ENCODE measurements at places on chromosomes 3 and 15.

GRCh38 chr3:185330644-185331043, 32.3 kb upstream of the MAP3K13 start:
- no peak for DNase-seq
- H3K27ac ChIP-seq, result no peak overlapping the region
- peaks cover 5% of the 10 kb centered on the region for H3K4me1 ChIP-seq
- H3K36me3 ChIP-seq, result no peaks in the 10 kb centered on the region

GRCh38 chr3:167864552-167864874, 129.0 kb downstream of the SERPINI1 start:
- no peak overlapping the region for H3K4me3 ChIP-seq
- no peak overlapping the region for H3K27ac ChIP-seq
- no peaks in the 10 kb centered on the region for H3K36me3 ChIP-seq
- no peak for DNase-seq
- H3K4me1 ChIP-seq, result peaks cover 18% of the 10 kb centered on the region

DNA sequence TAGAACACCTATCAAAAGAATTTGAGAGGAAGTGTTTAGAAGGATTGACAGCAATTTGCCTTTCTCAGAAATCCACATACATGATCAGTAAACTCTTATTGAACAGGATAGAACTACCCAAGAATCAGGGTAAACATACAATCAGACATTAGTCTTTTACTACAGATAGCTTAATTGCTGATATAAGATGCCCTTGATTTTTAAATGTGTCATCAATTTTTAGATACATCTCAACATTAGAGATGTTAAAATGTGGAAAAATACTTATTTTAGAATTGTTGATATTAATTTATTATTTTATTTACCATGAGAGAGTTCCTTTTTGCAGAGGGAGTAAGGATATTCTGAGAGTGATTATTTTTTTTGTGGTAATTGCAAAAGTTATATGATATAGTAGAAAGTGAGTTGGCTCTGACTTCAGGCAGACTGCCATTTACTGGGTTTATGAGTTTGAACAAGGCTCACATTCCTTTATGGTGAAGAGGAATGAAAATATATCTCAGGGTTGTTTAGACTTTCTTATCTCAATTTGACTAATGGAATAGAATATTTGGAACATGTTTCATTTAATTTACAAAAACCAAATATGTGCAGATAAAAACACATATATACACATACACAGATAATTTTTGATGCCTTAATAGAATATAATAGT, 302.8 kb upstream of the GOLIM4 start:
- no peaks in the 10 kb centered on the region for H3K4me1 ChIP-seq
- DNase-seq, result no peak
- H3K36me3 ChIP-seq, result no peaks in the 10 kb centered on the region
- no peak overlapping the region for H3K27ac ChIP-seq
- H3K27me3 ChIP-seq, result no peaks in the 10 kb centered on the region
- H3K4me3 ChIP-seq, result no peak overlapping the region

DNA sequence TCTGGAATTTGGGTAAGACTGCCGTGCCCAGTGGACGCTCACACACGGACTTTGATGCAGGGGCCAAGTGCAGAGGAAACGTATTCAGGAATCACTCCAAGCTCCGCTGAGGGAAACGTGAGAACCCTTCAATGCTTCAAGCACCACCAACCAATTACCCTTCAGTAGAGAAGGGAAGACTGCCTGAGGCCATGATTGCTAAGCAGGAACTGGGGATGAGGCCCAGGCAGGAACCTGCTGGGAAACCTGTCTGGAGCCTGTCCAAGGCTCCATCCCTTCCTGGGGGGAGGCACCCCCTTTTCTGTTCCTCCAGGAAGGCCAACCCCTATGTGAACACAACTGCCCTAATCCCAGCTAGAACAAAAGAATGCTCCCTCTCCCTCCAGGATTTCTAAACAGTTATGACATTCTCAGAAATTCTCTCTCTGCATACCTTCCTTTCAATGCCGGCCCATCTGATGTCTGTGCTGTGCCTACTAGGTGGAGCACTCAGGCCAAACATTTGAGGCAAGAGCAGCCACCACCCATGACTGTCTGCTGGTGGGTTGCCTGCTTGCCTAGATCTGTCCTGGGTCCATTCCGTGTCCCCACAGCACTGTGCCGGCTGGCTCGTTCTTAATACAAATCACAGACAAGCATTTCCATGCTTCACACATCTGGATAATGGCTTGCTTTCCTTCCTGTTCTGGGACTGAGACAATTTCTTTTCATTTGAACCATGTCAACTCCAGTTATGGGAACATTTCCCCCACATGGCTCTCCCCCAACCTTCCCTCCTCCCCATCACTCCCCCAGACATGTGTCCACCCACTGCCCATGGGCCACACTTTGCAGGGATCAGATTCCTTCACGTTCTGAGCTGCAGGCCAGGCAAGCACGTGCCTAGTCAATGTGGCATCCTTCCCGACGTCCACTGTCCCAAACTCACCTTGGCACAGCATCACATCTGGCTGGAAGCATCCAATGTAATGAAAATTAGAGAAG, 149.4 kb downstream of the ADAMTS17 start:
- no peak overlapping the region for H3K4me3 ChIP-seq
- no peak overlapping the region for H3K27ac ChIP-seq

DNA sequence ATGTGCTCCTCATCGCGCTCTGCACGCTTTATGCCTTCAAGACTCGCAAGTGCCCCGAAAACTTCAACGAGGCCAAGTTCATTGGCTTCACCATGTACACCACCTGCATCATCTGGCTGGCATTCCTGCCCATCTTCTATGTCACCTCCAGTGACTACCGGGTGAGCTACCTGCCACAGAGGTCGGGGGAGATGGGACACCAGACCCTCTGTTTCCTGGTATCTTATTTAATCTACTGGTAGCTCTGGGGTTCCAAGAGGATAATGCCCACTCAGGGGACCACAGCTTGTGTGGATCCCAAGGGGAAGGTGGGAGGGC, 9.1 kb downstream of the GRM2 start:
- peaks cover 7% of the 10 kb centered on the region for H3K4me1 ChIP-seq
- peaks cover 5% of the 10 kb centered on the region for H3K27me3 ChIP-seq
- no peak overlapping the region for H3K27ac ChIP-seq
- no peak overlapping the region for H3K4me3 ChIP-seq
- DNase-seq, result no peak

DNA sequence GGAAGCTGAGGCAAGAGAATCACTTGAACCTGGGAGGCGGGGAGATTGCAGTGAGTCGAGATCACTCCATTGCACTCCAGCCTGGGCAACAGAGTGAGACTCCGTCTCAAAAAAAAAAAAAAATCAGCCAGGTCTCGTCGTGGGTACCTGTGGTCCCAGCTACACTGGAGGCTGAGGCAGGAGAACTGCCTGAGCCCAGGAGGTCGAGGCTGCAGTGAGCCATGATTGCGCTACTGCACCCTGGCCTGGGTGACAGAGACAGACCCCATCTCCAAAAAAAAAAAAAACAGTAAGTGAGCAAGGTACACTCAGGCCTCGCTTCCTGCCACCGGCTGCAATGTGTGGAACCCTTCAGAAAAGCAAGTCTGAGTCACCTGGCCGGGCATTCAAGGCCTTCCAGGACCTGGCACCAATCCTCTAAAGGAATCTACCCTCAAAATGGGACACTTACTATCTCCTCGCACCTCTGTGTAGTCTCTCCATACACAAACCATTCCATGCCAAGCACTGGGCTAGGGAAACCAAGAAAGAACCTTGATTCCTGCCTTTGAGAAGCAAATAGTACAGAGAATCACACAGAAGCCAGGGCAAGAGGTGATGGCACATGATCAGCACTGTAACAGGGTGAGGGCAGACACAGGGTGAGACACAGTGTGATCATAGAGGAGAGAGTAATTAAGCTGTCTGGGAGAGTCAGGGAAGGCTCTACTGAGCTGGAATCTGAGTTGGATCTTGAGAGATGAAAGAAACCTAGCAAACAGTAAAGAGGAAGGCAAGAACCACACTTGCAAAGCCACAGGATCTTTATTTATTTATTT, 9.7 kb downstream of the SCAMP2 start:
- H3K4me1 ChIP-seq, result peaks cover 39% of the 10 kb centered on the region
- no peak for DNase-seq
- no peak overlapping the region for H3K4me3 ChIP-seq
- H3K36me3 ChIP-seq, result peaks cover 22% of the 10 kb centered on the region

GRCh38 chr15:41238100-41238499, 7.0 kb downstream of the CHP1 start:
- H3K36me3 ChIP-seq, result peaks cover 3% of the 10 kb centered on the region
- H3K27ac ChIP-seq, result no peak overlapping the region
- no peak overlapping the region for H3K4me3 ChIP-seq
- no peaks in the 10 kb centered on the region for H3K27me3 ChIP-seq
- DNase-seq, result no peak

DNA sequence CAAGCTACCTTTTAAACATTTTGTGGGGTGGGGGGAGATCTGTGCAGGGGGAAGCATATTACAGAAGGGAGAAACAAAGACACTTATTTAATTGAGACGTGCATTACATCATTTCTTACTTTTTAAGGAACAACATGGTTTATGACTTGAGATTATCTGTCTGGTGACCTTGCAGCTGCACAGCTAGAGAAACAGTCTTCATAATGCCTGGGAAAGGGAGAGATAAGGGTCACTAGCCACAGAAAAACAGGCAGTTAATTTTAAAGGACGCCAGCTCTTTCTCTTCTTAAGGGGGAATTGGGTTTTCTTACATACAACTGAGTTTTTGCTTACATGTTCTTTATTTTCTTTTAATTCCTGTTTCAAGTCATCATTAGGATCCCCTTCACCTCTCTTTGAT, 147.9 kb downstream of the SST start:
- H3K27me3 ChIP-seq, result peaks cover 2% of the 10 kb centered on the region
- H3K4me3 ChIP-seq, result no peak overlapping the region
- no peaks in the 10 kb centered on the region for H3K4me1 ChIP-seq
- H3K27ac ChIP-seq, result no peak overlapping the region
- no peaks in the 10 kb centered on the region for H3K36me3 ChIP-seq

DNA sequence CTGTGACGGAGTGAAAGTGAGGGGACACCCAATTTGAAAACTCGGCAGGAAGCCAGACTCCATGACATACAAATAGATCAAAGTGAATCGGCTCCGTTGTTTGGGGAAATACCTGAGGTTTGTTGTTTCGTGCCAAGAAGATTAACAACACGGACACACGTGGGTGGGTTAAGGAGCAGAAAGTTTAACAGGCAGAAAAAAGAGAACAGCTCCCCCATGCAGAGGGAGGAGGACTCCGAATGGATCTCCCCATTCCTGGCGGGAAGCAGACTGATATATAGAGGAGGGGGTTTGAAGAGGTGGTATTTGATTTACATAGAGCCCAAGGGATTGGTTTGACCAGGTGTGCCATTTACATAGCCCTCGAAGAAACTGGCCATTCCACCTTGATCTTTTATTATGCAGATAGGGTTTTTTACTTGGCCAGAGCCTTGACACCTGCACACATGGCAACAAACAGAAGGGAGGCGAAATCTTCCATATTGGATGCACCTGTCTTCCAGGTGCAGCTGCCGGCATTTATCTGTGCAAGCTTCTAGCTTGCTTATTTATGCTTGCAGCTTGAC, 4.8 kb upstream of the SACM1L start:
- H3K27ac ChIP-seq, result peak overlapping the region; percentile 35
- peaks cover 14% of the 10 kb centered on the region for H3K36me3 ChIP-seq
- no peak overlapping the region for H3K4me3 ChIP-seq
- no peak for DNase-seq
- H3K27me3 ChIP-seq, result no peaks in the 10 kb centered on the region
- peaks cover 10% of the 10 kb centered on the region for H3K4me1 ChIP-seq

DNA sequence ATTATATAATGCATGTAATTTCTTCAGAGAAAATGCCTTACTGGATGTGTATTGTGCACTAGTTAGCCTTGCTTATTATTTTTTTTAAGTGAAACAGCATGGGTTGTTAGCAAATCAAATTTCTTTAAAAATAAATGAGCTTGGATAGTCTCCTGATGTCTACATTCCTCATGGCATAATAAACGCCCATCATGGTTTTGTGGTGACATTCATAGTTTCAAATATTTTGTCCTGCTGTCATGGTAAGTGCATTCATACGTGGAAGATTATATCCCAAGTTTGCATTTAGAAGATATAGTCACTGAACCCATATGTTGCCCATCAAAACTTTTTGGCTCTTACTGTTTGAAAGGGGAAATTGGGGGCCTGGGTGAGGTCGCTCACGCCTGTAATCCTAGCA, 130.7 kb downstream of the ALCAM start:
- peaks cover 11% of the 10 kb centered on the region for H3K36me3 ChIP-seq
- no peaks in the 10 kb centered on the region for H3K27me3 ChIP-seq
- DNase-seq, result no peak
- peaks cover 9% of the 10 kb centered on the region for H3K4me1 ChIP-seq

GRCh38 chr3:18440066-18440722, 15.1 kb upstream of the SATB1 start:
- H3K27ac ChIP-seq, result peak overlapping the region; percentile 14
- peaks cover 15% of the 10 kb centered on the region for H3K4me1 ChIP-seq
- H3K27me3 ChIP-seq, result peaks cover 7% of the 10 kb centered on the region
- DNase-seq, result no peak
- no peaks in the 10 kb centered on the region for H3K36me3 ChIP-seq

DNA sequence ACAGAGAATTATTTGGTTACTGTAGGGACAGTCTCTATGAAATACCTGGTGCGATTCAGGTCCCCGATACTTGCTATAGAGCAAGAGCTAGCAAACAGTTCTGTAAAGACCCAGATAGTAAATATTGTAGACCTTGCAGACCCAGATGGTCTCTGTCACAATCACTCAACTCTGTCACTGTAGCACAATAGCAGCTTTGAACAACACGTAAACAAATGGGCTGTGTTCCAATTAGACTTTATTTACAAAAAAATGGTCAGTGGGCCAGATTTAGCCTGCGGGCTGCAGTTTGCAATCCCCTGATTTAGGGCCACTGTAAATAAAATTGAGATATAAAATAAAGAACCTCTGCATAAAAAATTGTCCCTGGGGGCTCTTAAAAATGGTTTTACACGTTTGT, 127.7 kb downstream of the SV2B start:
- H3K36me3 ChIP-seq, result no peaks in the 10 kb centered on the region
- DNase-seq, result no peak
- H3K27me3 ChIP-seq, result peaks cover 18% of the 10 kb centered on the region
- no peak overlapping the region for H3K27ac ChIP-seq

- no peak overlapping the region for H3K27ac ChIP-seq
- no peak for DNase-seq
- H3K27me3 ChIP-seq, result peaks cover 3% of the 10 kb centered on the region
- H3K4me1 ChIP-seq, result no peaks in the 10 kb centered on the region
- no peak overlapping the region for H3K4me3 ChIP-seq
Observed at GRCh38 chr3:185685231-185686035, 99.3 kb downstream of the SENP2 start.
